ENCODE measurements at places on chromosomes 16 and 17. TPM values are rescaled to one million over a fixed set of nuclear protein-coding genes. Genes with fewer than 3 reads are reported as not detected.

GRCh38 chr17:14197057-14197456 lies 39.6 kb downstream of the CDRT15 start:
- DNase-seq, result no peak

- DNase-seq, result no peak
These were observed 57.3 kb upstream of the RPL38 start for GRCh38 chr17:74146196-74146595.

DNA sequence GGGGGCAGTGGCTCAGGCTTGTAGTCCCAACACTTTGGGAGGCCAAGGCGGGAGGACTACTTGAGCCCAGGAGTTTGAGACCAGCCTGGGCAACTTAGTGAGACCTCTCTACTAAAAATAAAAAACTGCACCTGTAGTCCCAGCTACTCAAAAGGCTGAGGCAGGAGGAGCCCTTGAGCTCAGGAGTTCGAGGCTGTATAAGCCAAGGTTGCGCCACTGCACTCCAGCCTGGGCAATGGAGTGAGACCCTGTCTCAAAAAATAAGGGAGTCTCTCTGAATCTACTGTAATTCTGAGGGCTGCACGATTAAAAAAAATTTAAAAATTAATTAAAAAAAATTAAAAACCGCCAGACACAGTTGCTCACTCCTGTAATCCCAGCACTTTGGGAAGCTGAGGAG lies 3.9 kb downstream of the COIL start:
- DNase-seq, result no peak

RANBP10 gene
- total RNA-seq, result 8.3 TPM

All from HT-29 (cell line).